Spleen (tissue), 13 donors: ENCODE measurements at places on chromosomes 6 and 20. TPM values are rescaled to one million over a fixed set of nuclear protein-coding genes. Genes with fewer than 3 reads are reported as not detected.

The KCNK15 gene
- total RNA-seq, result not detected

The BYSL gene
- 9.5 TPM for total RNA-seq

GRCh38 chr6:105553171-105553570, 150.3 kb upstream of the PREP start:
- DNase-seq, result no peak

GRCh38 chr20:23445596-23446217, 6.2 kb downstream of the CSTL1 start:
- DNase-seq, result no peak

DNA sequence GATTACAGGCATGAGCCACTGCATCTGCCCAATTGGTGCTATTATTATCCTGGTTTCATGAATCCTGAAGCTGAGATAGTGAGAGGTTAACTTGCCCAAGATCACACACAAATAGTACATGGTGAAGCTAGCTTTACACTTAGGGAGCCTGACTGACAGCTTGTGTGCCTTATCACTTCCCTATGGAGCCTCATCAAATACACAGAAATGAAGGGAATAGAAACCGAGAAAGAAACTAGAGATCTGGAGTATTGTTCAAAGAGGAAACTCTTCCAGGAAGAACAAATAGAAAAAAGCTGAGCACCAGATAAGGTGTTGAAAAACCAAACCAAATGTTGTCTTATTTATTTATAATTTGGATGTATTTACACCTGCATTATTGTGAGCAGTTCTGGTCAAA, 155.0 kb upstream of the CITED2 start:
- no peak for DNase-seq

DNA sequence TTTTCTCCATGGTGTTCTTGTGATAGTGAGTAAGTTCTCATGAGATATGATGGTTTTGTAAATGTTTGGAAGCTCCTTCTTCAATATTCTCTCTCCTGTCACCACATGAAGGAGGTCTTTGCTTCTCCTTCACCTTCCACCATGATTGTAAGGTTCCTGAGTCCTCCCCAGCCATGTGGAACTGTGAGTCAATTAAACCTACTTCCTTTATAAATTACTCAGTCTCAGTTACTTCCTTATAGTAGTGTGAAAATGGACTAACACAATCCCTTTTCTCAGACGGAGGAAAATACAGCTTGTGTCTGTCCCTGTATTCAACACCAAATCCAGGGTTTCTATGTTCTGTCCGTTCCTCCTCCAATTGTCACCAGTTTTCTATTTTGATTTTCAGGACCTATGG, 181.0 kb downstream of the ALDH8A1 start:
- DNase-seq, result no peak

DNA sequence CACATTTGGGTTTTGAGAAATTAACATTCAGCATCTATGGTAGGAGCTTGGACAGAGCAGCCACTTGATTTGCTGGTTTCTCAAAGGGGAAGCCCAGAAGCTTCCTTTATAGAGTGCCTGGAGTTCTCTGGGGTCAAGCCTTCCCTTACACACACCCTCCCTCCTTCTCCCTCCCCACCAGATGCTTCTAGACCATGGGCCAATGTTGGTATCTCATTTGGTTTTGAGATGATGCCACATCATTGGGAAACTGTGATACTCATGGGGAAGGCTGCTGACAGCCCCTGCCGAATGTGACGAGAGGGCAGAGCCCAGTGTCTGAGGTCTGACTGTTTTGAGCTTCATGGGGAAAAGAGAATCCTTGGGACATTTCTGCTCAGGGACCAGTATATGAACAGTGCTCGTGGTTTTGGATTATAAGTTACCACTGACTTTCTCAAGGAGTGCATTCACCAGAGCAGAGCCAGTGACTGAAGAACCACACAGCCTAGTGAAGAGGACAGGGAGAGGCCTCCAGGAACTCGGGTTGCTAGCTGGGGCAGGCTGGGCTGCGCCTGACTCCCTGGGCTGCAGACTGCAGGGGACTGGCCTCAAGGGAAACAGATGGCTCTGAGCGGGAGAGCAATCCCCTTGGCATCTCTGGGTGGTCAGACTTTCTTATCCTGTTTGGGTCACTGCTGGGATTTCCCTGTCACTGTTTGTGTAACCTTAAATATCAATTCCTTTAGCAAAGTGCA, 46.4 kb upstream of the CST5 start:
- DNase-seq, result no peak
